ENCODE measurements at places on chromosomes 7 and 10.

DNA sequence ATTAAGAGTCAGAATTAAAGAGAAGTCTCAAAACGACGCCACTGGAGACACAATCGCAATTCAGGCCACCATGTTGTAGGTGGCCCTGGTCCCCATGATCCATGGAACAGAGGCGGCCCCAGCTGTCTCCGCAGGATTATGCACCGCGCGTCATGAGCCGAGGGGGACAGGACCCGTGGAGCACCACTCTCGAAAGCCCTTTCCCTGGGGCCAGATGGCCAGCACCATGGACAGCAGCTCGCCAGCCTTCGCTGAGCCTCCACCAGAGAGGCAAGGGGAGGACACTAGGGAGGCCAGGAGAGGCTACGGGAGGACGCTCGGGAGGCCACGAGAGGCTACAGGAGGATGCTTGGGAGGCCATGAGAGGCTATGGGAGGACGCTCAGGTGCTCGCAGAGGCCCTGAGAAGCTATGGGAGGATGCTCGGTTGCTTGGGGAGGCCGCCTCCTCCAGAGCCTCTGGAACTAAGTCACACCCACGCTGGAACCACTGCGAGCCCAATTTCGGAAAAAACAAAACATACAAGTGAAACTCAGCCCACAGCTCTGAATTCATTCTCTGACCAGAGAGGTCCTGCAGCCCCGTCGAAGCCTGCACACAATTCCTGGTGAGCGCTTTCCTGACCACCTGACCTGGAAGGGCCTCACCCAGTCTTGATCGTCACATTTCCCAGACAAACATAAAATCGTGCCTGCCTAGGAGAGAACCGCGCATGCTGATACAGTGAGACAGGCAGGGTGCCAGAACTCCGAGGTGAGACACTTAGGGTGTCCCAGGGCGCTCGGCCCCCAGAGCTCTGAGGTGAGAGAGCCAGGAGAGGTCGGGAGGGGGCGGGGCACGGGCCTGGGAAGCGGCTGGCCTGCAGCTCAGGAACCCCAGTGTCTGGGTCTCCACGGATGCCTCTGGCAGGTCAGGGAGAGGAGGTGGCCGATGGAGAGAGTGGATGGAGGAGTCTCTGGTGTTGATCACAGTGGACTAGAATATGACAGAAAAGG, 224.4 kb downstream of the PTPRN2 start:
- no peak for DNase-seq

DNA sequence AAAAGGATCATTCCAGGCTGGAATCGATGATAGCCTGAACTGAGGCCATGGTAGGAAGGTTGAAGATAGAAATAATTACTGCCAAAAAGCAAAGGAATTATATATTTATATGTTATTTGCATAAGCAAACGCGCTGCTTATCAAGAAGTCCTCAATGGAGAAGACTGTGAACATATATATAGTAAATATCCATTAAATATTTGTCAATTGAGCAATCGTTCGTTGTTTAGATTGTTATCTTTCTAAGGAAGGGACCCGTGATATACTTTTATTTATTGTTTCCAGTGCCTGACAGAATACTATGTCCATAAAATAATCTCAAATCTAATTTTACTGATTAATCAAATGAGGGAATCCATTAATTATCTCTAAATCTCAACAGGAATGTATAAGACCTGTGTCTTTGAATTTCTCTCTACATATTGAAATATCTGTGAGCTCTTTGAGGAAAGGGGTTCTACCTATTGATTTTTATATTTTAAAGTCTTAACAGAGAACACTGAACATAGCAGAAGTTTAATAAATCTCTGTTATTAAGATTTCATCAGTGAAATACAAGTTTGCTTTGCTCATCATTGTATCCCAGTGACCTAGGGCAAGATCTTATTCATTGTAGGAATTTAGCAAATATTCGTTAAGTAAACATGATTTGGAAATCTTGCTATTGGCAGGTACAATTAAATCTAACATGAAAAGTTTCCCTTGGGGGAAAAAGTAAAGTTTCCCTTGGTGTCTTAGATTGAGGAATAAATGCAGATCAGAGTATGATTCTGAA, 12.0 kb upstream of the HERC4 start:
- no peak for DNase-seq

DNA sequence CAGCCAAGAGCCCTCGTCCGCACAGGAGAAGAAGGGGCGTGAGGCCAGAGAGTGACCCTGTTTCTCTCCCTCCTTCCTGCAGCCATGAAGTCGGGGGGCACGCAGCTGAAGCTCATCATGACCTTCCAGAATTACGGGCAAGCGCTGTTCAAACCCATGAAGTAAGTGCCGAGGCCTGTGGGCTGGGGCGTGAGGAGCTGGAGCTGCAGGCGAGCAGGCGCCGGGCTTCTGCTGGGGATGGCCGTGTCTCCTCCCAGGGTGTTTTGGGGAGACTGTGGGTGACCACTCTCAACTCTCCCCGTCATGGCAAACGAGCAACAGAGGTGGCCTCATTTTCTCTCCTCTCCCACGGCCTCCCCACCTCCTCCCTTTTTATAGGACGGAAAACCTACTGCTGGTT, 16.4 kb downstream of the FAM20C start:
- no peak for DNase-seq

DNA sequence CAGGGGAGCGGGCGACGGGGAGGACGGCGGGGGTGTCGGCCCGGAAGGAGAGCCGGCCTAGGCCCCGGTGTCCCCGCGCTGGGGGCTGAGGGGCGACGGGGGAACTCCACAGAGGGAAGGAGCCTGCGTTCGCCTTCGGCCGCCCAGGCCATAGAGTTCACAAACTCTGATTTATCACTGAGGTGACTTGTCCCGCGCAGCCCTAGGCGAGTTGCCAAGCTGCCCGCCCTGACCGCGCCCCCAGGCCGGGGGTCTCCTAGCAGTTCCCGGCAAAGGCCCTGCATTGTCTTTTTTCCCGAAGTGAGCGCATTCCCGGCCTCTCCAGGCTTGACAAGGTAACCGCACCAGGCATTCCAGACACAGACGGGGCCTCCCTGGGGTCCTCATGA, 2.9 kb upstream of the NKX6-2 start:
- DNase-seq: no peak

- no peak for DNase-seq
Measured at GRCh38 chr10:7189909-7190308, 220.9 kb downstream of the SFMBT2 start.

GRCh38 chr7:154769527-154769926, 233.4 kb downstream of the PAXIP1 start:
- no peak for DNase-seq

DNA sequence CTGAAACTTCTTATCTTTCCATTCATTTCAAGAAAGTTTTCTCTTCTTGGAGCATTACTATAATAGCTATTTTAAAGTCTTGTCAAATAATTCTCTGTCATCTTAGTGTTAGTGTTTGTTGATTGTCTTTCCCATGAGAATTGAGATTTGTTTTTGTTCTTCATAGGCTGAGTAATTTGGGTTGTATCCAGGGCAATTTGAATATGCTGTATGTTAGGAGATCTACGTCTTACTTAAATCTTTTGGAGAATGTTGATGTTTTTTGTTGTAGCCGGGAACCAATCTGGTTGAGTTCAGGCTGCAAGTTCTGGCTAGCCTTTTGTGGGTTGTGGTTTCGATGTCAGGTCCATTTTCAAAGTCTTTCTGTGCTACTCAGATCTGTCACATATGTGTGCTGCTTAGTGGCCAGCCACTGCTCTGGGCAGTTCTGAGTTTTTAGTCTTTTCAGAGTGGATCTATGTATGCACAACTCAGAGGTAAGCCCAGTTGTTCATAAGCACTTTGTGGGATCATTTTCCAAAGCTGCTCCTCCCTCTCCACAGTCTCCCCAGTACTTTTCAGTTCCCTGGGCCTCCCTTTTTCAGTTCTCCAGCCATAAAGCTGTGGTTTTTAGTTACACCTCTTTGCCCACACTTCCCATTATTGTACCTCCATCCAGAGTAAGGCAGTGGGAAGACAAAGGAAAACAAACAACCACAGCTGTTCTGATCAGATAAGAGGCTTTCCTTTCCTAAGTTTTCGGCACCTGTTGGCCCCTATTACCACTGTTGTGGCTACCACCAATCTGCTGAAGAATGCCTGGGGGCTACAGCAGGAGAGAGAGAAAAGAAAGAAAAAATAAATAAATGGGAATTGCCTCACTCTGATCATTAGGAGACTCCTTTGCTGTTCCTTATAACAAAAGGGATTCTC, 4.7 kb upstream of the CCNJ start:
- DNase-seq: no peak

- no peak for DNase-seq
Measured at GRCh38 chr7:139958599-139959284, 104.0 kb downstream of the PARP12 start.

DNA sequence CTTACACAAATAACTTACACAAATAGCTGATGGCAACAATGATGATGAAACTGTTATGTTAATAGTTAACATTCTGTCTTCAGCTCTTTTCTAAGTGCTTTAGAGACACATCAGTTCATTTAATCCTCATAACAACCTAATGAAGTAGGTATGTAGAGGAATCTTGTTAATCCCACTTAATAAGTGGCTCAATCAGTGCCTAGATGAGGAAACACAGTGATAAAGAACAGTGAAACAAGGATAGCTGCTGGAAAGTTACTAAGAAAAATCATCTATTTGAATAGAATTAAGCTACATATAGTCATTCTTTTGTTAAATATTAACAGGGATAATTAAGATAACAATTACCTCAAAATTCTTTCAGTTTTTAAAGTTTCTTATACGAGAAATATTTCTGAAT, 487.6 kb downstream of the ARL4A start:
- DNase-seq: no peak

Measured in fibroblast of pulmonary artery (primary cell).